ENCODE measurements at places on chromosomes 4 and X.

- no peak for DNase-seq
Observed at GRCh38 chr4:8696369-8697127, 104.0 kb downstream of the CPZ start.

DNA sequence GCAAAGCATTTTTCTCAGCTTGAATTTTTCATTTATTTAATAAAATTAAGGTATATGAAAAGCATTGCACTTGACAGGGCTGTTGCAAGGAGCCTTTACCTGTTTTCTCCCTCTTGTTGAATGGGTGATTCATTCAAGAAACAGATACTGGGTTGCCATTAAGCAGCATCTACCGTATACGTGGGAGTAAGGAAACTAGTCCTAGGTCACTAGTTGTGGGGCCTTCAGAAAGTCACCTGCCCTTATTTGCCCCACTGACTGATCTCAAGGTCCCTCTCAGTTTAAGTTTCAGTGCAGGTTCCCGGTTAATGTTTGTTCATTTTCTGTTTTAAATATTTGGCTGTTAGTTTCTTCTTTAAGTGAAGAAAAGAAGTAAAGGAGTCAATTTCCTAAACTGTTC lies 34.0 kb downstream of the LHFPL1 start:
- DNase-seq: no peak

- no peak for DNase-seq
Observed at GRCh38 chr4:53208753-53209152, 157.1 kb downstream of the SCFD2 start.

DNA sequence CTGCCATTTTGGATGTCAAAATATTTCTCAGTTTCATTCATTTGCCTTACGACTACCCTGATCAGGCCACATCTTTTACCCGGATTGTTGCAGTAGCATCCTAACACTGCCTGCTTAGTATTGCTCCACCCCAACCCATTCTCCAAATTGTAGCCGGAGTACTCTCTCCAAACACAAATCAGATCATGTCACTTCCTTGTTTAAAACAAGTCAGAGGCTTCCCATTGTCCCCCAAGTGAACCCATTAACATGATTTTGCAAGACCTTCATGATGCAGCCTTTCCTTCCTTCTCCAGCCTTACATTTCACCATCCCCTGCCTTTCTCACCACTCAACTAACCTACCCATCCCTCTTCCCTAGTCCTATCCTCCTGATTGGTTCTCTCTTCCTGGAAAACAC lies 53.1 kb downstream of the FANCB start:
- DNase-seq: no peak

- no peak for DNase-seq
Observed at GRCh38 chr4:103076747-103077347, at the start of gene SLC9B2. Gene SLC9B2, minus strand, starts transcription at chr4:103076761. Its CDS starts 9,211 bp downstream, at chr4:103067550.

DNA sequence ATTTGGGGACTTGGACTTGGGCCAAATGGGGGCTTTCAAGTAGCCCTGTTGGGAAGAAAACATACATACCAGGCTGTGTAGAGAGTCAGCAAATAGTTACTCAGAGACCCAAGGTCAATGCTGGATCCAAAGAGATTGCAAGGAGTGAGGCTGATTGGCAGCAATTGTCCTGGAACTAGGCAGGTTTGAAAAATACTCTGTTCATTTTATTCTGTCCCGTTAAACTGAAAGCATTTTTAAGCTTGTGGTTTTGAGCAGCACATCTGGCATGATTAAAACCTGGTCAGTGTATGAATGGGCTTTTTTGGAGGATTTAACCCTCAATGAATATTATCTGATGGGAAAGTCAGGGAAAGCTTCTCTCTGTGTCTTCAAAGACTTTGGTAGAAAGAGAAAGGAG lies 294.3 kb upstream of the BOD1L1 start:
- DNase-seq: peak; percentile 38

Measured in GM04504 (cell line).